ENCODE measurements at places on chromosomes 2 and 18. TPM values are rescaled to one million over a fixed set of nuclear protein-coding genes. Genes with fewer than 3 reads are reported as not detected.

The HTR2B gene
- 0.23 TPM for total RNA-seq

The CARF gene
- 26.3 TPM for total RNA-seq

The CXCR1 gene
- total RNA-seq = not detected

The AFF3 gene
- 26.3 TPM for total RNA-seq

The PCARE gene
- 0.23 TPM for total RNA-seq

The TMEM17 gene
- total RNA-seq = 7.8 TPM

The CNTNAP5 gene
- total RNA-seq = 66.2 TPM

The SERPINB10 gene
- total RNA-seq = 0.46 TPM
